ENCODE measurements at places on chromosomes 3 and 15.
A peak's percentile ranks its signal among the peaks of the same experiment; 100 is the strongest.

DNA sequence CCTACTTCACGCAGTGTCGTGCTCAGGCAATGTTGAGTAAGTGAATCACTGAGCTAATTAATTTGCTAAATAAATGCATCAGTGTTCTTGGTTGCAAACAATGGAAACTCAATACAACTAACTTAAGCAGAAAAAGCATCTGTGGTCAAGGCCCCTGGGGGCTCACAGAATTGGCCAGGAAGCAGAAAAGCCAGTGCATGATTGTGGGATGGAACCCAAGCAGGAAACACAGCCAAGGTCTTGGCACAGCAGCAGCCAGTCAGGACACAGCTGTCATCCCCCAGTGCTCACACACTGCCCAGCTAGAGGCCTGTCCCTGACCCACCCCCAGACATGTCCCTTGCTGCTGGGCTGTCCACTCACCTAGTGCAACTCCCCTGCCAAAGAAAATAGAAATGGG is 85.9 kb downstream of the AQP9 start:
- no peak for DNase-seq

GRCh38 chr3:119841808-119842471 is 60.0 kb downstream of the NR1I2 start:
- no peak for DNase-seq

- peak; percentile 60 for DNase-seq
Observed at GRCh38 chr3:99659951-99660350, 21.6 kb downstream of the COL8A1 start.

- DNase-seq: no peak
Observed at GRCh38 chr3:156307704-156308103, 187.3 kb downstream of the KCNAB1 start.

GRCh38 chr15:42772144-42772543 is 35.2 kb upstream of the CDAN1 start:
- no peak for DNase-seq

DNA sequence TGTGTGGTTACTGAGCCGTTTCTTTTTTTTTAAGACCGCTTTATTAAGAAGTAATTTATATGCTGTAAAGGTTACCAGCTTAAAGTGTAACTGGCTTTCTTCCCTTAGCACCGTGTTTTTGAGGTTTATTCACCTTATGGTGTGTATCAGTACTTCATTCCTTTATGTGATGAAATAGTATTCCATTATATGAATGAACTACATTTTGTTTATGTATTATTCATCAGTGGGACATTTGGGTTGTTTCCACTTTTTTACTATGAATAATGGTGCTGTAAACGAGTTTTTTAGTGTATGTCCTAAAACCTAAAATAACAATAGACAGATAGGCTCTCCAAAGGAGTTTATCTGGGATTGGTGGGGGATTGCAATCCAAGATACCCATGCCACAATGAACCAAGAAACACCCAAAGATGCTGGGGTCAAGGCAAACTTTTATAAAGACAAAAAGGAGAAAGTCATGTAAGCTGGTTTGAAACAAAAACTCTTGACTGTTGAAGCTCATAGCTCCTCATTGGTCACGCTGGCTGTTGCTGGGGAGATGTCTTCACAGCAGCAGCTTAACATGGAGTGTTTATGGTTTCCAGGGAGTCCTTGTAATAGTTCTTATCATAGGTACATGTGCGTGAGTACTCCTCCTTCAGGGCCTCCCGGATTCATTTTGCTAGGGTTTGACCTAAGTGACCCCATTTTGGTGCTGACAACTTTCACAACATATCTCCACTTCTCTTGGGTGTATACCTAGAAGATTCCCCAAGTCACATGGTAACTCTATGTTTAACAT is 16.0 kb downstream of the TM2D3 start:
- no peak for DNase-seq
